ENCODE measurements at places on chromosomes 1 and 21.

DNA sequence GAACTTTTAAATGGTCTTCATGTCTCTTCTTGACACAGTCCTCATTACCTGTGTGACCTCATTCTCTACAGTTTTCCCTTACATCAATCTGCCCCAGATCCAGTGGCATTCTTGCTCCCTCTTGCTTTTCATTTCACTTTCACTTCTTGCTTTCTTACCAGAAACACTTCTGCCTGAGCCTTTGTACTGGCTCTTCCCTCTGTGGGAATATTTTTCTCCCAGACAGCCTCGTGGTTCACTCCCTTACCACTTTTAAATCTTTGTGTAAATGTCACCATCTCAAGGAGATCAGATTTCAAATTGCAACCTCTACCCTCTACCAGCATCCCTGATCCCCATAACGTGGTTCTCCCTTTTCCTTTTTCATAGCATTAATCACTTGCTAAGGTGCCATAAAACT, 73.2 kb downstream of the DISC1 start:
- DNase-seq, result no peak

GRCh38 chr1:172900376-172900997, 150.3 kb downstream of the TNFSF18 start:
- DNase-seq, result no peak

DNA sequence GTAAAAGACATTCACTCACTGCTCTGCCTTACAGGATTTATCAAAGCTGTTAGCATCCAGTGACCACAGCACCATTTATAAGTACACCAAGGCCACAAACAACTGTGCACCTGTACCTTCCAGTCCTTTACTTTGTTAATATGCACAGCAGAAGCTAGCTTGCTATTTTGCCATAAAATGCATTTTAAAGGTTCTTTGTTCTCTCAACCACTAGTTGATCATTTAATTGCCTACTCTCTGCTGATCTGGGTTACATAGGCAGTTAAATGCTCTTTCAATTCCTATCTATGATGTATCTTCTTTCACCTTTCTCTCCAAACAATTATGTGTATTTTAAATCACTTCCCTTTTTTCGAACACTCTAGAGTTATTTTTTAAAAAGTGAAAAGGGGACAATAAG, 126.4 kb downstream of the SIPA1L2 start:
- no peak for DNase-seq

- DNase-seq, result no peak
These were observed 100.4 kb upstream of the USH2A start for GRCh38 chr1:216523449-216524190.

- peak; percentile 85 for DNase-seq
These were observed 810 bp downstream of the SLC19A1 start for GRCh38 chr21:45541221-45542039.

DNA sequence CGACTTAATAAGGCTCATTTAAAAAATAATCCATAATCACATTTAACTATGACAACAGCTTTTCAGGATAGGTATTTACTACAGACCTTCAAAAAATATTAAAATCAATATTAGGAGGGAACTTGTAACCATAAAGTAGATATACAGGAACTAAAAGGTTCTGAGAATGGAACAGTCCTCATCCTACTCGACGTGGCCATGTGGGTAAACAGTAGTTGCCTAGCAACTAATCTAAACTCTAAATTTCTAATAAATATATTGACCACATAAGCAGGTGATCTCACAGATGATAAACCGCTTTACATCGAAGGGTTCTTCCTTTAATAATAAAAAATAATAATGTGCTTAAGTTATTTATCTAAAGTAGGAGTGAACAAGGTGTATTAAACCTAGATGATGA, 7.9 kb downstream of the AKT3 start:
- DNase-seq, result no peak

- no peak for DNase-seq
These were observed 6.3 kb downstream of the KIF21B start for GRCh38 chr1:201016943-201017827.

Measured in activated T-cell treated with anti-CD3 and anti-CD28 coated beads, Interleukin-2, amount 50 U/mL, for 72 hours (primary cell).